Hypothalamus (tissue), 51 donors: ENCODE measurements at places on chromosomes 6 and 20.
A peak's percentile ranks its signal among the peaks of the same experiment; 100 is the strongest.

DNA sequence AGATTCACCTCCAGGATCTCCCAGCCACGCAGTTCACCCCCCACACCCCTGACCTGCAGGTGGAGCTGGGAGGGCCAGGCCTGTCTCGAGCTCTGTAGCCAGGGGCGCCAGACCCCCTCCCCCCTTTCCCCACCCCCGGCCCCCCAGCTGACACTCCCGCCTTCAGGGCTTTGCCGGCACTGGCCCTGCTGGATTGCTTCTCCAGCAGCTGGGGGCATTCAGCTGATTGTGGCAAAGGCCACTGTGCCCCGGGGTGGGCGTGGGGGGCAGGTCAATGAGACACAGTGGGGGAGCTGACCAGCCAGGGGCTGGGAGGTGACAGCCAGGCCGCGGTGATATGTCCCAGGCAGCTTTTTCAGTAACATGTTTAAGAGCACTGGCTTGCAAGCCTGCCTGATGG is 22.2 kb downstream of the ZBP1 start:
- no peak for DNase-seq

- no peak for DNase-seq
Observed at GRCh38 chr6:47170617-47170947, 128.4 kb upstream of the ADGRF1 start.

DNA sequence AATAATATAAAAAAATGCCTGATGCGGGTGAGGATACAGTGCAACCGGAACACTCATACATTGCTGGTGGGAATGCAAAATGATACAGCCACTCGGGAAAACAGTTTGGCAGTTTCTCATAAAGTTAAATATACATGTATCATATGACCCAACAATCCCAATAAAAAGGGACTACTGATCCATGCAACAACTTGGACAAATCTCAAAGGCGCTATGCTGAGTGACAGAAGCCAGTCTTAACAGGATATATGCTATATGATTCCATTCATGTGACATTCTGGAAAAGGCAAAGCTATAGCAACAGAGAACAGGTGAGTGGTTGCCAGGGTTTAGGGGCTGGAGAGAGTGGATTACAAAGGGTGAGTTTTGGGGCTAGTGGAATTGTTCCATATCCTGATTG is 170.2 kb upstream of the MLN start:
- DNase-seq: no peak

DNA sequence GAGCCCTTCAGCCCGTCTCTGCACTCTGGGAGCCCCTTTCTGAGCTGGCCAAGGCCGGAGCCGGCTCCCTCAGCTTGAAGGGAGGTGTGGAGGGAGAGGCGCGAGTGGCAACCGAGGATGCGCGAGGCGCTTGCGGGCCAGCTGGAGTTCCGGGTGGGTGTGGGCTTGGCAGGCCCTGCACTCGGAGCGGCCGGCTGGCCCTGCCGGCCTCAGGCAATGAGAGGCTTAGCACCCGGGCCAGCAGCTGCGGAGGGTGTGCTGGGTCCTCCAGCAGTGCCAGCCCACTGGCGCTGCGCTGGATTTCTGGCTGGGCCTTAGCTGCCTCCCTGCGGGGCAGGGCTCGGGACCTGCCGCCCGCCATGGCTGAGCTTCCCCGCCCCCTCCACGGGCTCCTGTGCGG is 49.8 kb downstream of the GMPR start:
- DNase-seq: no peak

GRCh38 chr6:99334526-99335127 is 14.8 kb downstream of the FAXC start:
- no peak for DNase-seq

- no peak for DNase-seq
Observed at GRCh38 chr6:154285826-154286225, 70.8 kb downstream of the IPCEF1 start.

GRCh38 chr6:122789182-122790027 is at the start of gene SMPDL3A:
Gene SMPDL3A, plus strand, starts transcription at chr6:122789258. Its CDS starts 89 bp downstream, at chr6:122789347.
- peak; percentile 81 for DNase-seq

- no peak for DNase-seq
Observed at GRCh38 chr6:41972826-41973225, 31.2 kb upstream of the CCND3 start.

DNA sequence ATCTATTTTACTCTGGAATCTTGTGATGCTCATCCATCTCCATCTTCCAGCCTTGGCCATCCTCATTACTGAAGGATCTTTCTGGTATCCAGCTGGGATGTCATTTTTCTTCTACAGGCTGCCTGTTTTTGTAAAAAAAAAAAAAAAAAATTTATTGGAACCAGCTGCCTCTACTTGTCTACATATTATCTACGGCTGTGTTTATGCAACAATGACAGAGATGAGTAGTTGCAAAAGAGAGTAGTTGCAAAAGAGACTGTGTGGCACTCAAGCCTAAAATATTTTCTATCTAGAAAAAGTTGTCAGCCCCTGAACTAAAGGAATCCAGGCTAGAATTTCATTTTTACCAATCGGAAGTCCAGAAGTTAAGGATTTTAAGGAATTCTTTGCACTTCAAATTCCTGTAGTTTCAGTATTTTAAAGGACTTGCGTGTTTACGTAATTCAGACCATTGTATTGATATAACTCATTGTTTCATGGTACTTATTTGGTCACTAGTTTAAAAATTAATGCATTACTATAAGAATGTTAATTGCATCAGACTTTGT is 38.6 kb upstream of the PLCG1 start:
- DNase-seq: no peak

GRCh38 chr6:90393232-90393884 is 96.7 kb upstream of the BACH2 start:
- DNase-seq: peak; percentile 41

DNA sequence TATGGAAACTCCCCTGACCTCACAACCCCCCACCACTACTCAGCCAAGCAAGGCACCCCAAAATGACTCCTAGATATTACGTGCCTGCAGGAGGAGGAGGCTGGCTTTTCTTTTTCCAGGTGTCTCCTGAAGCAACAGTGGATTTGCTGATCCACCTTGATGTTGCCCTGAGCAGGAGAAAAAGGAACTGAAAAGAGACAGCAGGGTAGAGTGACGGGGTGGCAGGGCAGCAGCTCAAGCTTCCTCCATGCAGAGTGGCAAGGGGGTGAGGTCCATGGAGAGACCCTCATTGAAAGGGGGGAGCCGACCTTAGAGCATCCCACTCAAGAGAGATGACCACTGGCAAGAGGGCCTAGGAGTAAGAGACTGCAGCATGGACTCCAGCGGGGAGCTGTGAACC is 112.0 kb upstream of the SIRPA start:
- DNase-seq: no peak

- DNase-seq: peak; percentile 42
Observed at GRCh38 chr20:1900321-1900801, 5.2 kb downstream of the SIRPA start.

DNA sequence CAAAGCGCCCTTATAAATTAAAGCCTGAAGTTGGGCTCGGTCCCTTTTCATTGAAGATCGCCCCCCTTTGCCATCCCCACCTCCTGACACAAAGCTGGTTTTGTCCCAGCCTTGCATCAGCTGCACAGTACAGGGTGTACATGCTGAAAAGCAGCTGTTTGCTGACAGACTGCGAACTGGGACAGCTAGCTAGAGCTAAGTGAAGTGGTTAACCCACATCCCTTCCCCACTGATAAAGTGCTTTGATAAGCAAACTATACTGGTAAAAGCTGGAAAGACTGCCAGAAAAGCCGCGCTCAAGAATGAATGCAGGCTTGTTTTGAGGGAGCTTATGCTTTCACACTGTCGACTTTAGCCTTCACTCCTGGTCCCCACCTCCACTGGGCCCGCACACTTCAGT is 207.3 kb downstream of the GMDS start:
- no peak for DNase-seq

DNA sequence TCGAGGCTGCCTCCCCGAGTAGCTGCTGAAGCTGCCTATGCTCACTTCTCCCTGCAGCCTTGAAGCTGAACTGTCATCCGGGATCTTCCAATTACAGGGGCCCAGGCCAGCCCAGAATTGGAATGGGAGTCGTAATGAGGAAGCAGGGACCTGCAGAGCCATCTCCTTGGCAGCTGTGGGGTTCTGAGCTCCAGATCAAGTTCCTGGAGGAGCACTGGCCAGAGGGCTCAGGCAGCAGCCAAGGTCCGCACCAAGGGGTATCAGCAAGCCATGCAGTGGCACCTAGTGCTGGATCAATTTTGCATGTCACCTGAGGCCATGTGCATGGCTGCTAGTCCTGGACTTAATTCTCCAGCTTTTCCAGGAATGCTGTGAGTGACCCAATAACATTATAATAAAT is 163.2 kb upstream of the TSHZ2 start:
- DNase-seq: no peak

DNA sequence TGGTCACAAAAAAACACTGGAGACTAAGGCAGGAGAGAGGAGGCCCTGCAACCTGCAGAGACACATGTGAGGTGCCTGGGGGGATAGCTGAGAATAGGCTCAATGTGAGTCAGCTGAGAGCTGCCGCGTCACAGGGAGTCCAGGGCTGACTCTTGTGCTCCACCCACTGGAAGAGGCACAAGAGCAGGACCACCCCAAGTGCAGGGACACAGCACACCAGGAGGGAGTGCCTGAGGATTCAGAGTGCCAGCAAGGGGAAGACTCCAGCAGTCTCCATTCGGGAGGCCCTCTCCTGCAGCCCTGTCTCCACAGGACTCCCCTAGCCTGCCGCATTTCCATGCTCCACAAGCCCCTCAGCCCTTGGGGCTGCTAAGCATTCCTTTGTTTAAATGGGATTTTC is 105.5 kb downstream of the HUS1B start:
- no peak for DNase-seq

DNA sequence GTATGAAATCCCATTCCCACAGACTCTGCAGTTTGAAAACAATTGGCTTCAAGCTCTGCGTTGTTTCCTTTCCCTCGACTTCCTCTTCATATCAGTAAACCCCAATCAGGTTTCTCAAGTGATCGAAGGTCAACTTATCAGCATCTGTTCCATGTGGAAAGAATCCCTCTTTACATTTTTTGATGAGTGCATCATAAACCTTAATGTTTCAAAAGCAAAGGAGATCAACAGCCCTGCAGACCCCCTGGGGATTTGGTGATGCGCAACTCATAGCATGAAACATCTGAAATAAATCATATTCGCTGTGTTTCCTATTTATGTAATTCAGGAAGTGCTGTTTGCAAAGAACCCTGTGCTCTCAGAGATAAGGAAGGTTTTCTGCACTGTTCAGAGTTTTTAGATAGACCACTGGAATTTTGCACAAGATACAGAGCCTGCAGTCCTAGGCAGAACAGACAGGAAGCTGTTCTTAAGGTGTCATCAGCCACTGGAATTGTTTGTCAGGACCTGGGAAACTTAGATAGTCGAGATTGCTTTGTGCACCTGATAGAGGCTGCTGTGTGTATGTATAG is 216.0 kb downstream of the HIVEP2 start:
- DNase-seq: no peak

DNA sequence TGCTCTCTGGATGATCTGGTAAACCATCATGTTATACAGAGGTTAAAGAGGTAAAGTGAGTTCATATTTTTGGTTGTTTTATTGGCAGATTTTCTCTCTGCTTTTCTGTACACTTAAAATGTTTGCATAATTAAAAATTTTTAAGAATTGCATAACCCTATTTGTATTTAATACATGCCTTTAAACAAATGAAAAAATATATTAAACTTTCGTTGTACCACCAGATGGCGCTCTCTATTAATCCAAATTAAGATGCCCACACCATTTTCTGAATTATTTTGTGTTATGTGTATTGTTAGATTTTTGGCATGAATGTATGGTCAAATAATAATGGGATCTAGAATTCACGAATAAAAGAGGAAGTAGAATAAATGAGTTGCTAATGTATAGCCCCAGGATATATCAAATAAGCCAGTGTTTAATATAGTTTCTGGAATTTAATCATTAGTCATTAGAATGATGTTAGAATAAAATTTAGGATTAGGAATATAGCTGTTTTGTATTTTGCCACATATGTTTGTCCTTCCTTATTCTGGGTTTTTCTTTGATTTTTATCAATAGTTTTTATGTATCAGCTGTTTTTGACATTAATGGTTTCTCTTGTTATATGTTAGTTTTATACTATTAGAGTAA is 38.9 kb downstream of the SMAP1 start:
- no peak for DNase-seq

DNA sequence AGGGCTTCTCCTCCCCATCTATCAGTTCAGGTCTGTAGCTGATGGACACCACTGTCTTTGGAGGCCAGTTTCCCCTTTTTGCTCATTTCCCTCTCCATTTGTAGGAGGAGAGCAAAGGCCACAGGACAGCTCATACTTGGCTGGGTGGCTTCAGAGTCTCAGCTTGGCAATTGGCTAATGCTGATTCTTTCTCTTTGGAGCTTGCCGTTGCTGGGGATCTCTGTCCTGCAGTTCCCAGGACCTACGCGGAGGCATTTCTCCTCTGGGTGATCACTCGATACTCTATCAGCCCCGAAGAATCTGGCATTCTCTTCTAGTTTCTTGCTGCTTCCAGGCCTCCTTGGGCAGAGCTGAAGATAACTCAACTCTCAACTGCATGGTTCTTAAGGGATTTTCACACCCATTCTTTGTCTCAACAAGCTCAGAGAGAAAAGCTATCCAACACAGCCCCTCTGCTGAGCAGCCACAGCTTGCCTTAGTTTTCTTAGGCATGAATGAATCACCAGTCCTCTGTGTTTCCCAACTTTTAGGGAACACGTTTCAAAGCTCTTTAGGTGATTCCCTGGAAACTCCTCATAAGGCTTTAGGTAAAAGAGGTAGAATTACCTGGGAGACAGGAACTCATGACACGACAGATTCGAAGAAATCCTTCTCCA is 19.2 kb upstream of the SSR1 start:
- no peak for DNase-seq

DNA sequence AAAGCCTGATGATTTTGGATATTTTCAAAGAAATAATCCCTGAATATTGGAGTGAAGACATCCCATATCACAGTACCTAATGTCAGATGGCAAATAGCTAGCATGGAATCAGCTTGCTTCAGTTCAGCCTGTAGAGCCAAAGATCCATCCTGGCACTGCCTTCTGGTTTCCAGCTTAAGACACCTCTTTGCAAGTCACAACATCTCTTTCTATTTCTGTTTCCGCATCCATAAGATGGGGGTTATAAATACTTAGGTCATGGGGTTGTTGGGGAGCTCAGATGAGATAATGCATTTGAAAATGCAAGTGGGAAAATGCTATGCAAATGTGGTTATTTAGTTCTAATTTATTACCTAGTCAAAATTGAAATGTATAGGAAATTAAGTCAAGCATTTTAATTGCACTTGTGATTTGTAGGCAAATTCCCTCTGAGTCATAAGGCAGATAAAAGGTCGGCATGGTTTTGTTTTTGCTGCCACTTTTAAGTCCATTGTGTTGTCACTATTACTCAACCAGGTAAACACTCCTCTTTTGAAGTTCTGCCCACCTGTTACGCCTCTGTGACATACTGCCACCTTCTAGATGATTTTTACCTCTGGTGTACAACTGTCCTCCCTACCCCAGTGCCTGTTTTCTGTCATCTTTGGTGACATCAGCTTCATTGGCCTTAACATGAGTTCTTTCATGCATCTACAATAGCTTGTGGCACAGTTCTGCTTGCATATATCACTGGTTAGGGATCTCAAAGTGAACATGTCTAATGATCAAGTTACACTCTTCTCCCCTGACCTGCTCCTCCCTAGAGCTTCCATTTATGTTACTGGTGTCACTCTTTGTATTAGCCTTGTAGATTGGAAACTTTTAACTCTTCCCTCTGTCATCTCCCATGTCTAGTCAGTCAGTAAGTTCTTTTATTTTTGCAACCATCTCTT is 96.6 kb downstream of the CDKAL1 start:
- DNase-seq: no peak

GRCh38 chr6:11636121-11636520 is 98.6 kb downstream of the TMEM170B start:
- no peak for DNase-seq

- peak; percentile 7 for DNase-seq
Observed at GRCh38 chr6:52517502-52518278, 59.2 kb downstream of the TRAM2 start.
